Cardiac septum (tissue), 1 donor: ENCODE measurements at places on chromosomes 2 and 18. TPM values are rescaled to one million over a fixed set of nuclear protein-coding genes. Genes with fewer than 3 reads are reported as not detected.

Gene SPP2
- total RNA-seq: not detected

Gene ASB18
- 44.4 TPM for total RNA-seq

Gene DLX2
- total RNA-seq: not detected

Gene GRB14
- 2.2 TPM for total RNA-seq

Gene TBR1
- total RNA-seq: 0.05 TPM

Gene SCN3A
- 0.35 TPM for total RNA-seq

Gene FSHR
- total RNA-seq: not detected

Gene SEPTIN10
- total RNA-seq: 57.4 TPM

Gene ZBTB7C
- 8.0 TPM for total RNA-seq

Gene TFCP2L1
- 0.03 TPM for total RNA-seq

Gene ITGB6
- total RNA-seq: 0.05 TPM

Gene TNS1
- total RNA-seq: 870 TPM

Gene DES
- total RNA-seq: 21,230 TPM

Gene AQP12A
- total RNA-seq: not detected

Gene HOXD13
- not detected for total RNA-seq

Gene GCG
- total RNA-seq: not detected

Gene SNED1
- 9.7 TPM for total RNA-seq

Gene ELOA2
- total RNA-seq: not detected

Gene HNMT
- total RNA-seq: 11.8 TPM

Gene PRSS56
- total RNA-seq: not detected

Gene FOXI3
- total RNA-seq: not detected

Gene NLRC4
- total RNA-seq: 0.43 TPM

Gene SKOR2
- not detected for total RNA-seq

Gene RBBP8
- 7.2 TPM for total RNA-seq

Gene RAB17
- total RNA-seq: 3.5 TPM
